Stimulated activated CD8-positive, alpha-beta memory T cell treated with anti-CD3 and anti-CD28 coated beads, Interleukin-7, amount 100 ng/mL, for 1 hour (primary cell): ENCODE measurements at places on chromosomes 13 and 19.
A peak's percentile ranks its signal among the peaks of the same experiment; 100 is the strongest.

DNA sequence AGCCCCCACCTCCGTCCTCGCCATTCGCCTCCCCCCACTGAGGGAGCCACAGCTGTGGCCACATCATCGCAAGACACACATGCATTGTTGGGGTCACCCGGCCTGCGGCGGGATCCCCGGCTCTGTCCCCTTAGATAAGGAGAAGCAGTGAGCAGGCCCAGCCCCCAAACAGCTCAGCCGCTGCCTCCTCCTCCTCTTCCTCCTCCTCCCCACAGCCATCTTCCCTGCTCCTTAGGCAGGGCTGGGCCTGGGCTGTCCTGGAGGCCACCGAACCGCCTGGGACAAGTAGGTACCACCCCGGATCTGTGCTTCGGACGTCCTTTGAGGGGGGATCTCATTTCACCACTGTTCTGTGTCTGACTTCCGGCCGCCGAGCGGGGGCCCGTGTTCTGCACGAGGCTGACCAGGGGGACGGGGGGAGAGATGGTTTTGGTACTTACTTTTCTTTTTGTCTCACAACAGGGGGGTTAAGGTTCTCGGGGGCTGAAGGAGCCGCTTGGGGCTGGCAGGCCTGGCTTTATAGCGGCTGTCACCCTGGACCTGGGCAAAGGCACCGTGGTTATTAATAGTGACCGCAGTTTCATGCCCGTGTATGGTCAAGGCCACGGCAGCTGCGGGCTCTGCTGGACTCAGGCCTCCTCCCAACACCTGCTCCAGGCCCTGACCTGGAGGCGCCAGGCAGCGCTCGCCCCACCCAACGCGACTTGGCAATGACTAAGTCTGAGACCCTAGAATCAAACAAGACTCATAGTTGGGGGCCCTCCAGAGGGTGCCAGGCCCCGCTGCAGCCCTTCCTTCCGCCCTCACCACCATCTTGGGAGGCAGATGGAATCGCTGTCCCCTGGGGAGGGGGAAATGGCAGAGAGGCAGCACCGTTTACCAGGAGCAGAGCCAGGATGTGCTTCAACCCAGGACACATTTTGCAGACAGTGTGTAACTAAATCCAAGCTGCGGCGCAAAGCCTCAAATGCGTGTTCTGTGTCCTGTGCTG is 18.3 kb downstream of the NMRK2 start:
- DNase-seq, result no peak

DNA sequence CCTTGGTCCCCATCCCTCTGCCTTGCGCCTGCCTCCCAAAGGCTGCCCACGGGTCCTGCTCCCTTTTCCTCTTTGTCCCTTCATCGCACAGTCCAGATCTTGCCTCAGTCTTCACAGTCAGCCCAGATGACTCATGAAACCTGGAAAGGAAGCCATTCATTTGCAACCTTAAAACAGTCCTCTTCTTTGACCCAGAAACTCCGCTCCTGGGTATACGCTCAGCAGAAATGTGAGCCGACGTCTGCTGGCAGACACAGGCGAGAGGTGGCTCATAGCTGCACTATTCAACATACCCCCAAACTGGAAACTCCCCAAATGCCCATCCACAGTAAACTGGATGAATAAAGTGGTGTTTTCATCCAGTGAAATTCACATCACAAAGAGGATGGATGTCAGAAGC is 13.6 kb upstream of the PEPD start:
- no peak for DNase-seq

DNA sequence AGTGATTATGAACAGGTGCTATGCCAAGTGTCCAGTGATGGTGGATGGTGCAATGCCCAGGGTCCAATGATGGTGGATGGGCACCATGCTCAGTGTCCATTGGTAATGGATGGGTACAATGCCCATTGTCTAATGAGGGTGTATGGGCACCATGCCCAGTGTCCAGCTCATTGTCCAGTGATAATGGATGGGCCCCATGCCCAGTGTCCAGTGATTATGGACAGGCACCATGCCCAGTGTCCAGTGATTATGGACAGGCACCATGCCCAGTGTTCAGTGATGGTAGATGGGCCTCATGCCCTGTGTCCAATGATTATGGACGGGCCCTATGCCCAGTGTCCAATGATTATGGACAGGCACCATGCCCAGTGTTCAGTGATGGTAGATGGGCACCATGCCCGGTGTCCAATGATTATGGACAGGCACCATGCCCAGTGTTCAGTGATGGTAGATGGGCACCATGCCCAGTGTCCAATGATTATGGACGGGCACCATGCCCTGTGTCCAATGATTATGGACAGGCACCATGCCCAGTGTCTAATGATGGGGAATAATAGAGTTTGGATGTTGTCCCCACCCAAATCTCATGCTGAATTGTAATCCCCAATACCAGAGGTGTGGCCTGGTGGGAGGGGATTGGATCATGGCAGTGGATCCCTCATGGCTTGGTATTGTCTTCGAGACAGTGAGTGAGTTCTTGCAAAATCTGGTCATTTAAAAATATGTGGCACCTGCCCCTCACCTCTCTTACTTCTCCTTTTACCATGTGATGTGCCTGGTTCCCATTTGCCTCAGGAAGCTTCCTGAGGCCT is 87.8 kb downstream of the ANKRD10 start:
- DNase-seq, result no peak

DNA sequence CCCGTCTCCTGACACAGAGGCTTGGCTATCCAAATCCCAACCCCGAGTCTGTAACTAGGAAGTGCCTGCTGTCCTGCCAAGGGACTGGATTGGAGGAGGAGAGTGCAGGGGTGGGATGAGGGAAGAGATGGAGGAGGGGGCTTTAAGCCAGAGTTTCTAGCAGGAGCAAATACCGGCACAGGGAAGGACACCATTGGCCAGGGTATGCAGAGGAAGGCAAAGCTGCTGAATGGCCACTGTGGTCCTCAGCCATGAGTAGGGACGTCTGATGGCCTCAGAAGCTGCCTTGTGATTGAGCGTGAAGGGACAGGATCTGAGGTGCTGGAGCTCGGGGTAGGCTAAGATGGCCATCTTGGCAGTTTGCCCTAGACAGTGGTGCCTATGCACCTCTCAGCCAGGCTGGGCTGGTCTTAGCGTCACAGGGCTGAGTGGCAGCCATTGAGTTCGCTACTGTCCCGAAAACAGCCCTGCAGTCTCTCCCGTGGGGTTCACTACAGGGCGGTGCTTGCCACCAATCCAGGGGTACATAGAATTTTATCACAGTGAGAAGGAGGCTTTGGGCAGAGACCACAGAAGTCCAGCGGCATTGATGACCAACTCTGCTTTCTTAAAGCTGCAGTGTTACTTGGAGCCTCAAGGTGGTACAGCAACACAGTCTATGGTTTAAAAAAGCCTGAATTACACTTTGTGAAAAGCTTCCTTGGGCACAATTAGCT is 61.8 kb downstream of the AKAP11 start:
- DNase-seq, result no peak

GRCh38 chr19:57377498-57378146 is 12.0 kb upstream of the ZNF548 start:
- no peak for DNase-seq

DNA sequence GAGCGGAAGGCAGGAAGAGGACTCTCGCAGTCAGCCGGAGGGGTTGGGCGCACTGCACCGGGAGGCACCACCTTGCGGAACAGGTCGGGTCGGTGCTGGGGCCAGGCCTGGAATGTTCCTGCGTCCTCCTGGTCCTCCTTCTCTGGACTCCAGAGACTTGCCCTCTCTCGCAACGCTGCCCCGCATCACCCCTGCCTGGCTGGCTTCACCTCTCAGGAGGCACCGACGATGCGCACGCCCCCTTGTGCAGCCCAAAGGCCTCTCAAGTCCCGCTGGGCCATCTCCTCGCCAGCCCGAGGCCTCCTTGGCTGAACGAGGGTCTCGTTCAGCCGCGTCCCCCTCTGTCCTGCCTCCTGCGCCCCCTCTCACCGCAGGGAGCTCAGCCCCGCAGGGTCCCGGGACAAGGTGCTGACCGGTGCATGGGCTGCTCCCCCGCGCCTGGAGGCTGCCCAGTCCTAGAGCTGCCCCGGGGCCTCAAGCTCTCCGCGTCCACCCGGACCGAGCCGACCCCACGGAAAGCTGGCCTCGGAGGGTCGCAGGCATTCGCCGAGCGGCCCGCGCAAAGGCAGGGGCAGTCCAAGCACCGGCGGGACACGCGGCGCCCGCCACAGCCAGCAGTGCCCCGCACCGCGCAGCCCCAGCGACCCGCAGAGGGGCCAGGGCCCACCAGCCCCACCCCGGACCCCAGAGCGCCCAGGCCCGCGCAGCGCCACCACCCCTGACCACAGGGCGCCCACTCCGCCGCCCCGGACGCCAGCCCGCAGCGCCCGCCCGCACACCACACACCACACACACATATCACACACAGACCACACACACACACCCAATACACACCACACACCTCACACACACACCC is 133.8 kb downstream of the CRYL1 start:
- DNase-seq, result no peak

GRCh38 chr13:77213644-77214043 is 113.2 kb downstream of the MYCBP2 start:
- DNase-seq, result no peak

DNA sequence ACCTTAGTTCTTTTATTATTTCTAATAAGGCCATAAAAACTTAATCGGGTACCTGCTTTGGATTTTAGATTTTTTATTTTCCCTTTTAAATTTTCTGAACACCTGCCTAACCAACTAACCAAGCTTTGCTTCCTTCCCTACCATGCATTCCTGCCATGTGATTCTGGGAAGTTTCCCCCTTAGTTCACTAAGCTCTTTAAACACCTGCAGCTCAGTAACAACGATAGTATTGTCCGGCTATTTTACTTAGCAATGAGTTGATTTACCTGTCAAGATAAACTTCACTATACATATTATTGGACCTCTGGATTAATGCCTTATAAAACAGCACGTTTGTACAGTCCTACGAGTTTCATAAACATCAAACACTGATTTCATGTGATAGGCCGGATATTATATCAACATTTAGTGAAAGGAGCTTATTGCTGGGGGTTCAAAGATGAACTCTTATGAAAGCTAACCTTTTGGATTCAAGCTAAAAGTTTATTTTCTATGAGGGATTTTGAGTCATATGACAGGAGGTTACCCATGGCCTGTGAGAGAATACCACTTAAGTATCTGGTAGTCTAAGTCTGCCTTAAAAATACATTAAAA is 81.0 kb upstream of the STARD13 start:
- DNase-seq, result no peak

GRCh38 chr19:1470305-1471009 is 8.6 kb downstream of the C19orf25 start:
- peak; percentile 52 for DNase-seq

DNA sequence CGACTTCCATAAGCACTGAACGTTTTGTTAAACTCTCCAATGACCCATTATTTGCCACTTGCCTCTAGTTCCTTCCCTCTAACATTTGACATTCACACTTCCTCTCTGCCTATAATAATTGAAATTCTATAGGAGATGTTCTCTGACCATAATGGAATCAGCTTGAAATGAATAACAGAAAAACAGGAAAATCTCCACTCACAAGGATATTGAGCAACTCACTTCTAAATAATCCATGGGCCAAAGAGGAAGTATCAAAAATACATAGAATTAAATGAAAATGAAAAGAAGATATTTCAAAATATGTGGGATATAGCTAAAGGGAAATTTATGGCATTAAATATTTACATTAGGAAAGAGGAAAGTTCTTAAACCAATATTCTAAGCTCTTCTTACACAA is 3.4 kb upstream of the FCGBP start:
- no peak for DNase-seq

- DNase-seq, result no peak
Observed at GRCh38 chr19:53088091-53088490, 15.1 kb downstream of the ZNF160 start.

DNA sequence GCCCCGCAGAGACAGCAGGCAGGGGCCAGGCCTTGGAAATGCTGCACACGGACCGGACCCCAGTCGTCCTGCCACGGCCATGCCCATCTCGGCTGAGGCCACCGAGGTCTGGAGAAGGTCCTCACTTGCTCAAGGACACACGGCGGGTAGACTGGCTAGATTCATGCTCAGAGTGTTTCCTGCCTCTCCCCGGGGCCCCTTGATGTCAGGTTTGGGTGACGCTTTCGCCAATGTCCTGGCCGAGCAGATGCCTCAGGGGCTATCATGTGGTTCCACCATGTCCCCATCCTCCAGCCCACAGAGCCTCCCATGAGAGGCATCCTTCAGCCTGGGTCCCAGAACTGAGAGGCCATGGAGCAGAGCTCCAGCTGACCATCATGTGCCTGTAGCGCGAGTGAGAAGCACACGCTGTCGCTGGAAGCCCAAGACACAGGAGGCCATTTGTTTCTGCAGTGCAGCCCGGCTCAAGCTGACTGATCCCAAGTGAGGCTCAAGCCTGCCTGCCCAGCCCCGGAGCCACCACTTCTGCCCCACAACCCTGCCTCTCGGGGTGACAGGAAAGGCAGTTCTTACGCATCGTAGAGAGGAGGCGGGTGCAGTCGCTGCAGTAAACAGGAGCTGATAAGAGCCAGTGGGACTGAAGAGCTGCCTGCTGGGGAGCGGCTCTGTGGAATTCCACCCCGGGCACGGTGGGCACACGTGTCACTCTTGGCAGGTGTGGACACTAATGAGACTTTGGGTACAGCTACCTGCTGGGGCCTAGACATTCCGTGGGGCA is 53.9 kb upstream of the GAS6 start:
- no peak for DNase-seq

DNA sequence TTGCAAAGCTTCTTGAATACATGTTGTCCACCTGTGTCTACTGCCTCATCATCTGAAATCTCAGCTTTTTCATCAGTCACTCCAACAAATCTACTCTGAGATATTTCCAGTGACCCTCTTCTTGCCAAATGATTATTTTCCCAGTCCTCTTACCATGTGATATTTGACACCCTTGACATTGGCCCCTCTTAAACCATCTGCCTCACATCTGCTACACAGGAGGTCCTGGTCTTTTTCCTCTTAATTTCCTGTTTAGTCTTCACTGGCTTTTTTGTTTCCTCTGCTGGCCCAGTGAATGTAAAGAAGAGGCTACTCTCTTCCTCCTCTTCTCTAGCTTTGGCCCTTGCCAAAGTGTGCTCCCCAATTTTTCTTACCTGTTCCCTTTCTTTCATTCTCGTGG is 218.7 kb downstream of the DNAJC15 start:
- DNase-seq, result no peak

- no peak for DNase-seq
Observed at GRCh38 chr19:2253106-2254063, 2.8 kb downstream of the JSRP1 start.

GRCh38 chr13:57409121-57409520 is 222.4 kb upstream of the PCDH17 start:
- DNase-seq, result no peak
